Activated T-helper 17 cell treated with anti-CD3 and anti-CD28 coated beads, Interleukin-2, amount 50 U/mL, for 72 hours (primary cell): ENCODE measurements at places on chromosomes 4 and X. TPM values are rescaled to one million over a fixed set of nuclear protein-coding genes. Genes with fewer than 3 reads are reported as not detected.

IL2 gene
- total RNA-seq, result 233 TPM

KCNE5 gene
- total RNA-seq, result 0.71 TPM

SHISA3 gene
- not detected for total RNA-seq

BEX2 gene
- total RNA-seq, result 4.8 TPM

DDX53 gene
- total RNA-seq, result not detected

MAML3 gene
- total RNA-seq, result 0.98 TPM

TASL gene
- total RNA-seq, result 1.9 TPM

PRSS12 gene
- total RNA-seq, result not detected

IL21 gene
- total RNA-seq, result 5.0 TPM

CCKAR gene
- not detected for total RNA-seq

ACOX3 gene
- 34.4 TPM for total RNA-seq

CTAG2 gene
- total RNA-seq, result not detected

GLUD2 gene
- total RNA-seq, result 0.24 TPM

S100P gene
- 2.5 TPM for total RNA-seq

EXOSC9 gene
- total RNA-seq, result 65.9 TPM

LINC00632 gene
- total RNA-seq, result 3.3 TPM

RHOH gene
- 117 TPM for total RNA-seq

ANXA3 gene
- total RNA-seq, result not detected

SLC4A4 gene
- 0.76 TPM for total RNA-seq
